ENCODE measurements at places on chromosomes 4 and X.

- DNase-seq, result no peak
These were observed 67.8 kb downstream of the SMC1A start for GRCh38 chrX:53354669-53355068.

- DNase-seq, result no peak
These were observed 166.1 kb downstream of the CCSER1 start for GRCh38 chr4:90293320-90293719.

DNA sequence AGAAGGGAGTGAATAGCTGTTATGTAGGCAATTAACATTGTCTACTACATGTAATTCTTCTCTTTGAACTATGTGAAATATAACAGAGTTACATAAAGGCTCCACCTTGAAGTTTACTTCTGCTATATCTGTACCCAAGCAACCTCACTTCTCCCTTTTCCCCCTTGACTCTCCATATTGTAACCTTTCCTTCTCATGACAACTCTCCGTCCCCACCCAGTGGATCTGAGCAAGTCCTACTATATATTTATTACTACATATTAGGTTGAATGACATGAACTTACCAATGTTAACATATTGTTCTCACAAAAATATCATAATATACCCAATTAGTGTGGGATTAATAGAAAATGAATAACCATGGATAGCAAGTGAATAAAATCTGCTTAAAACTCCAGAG, 93.2 kb upstream of the ATP8A1 start:
- DNase-seq, result no peak

DNA sequence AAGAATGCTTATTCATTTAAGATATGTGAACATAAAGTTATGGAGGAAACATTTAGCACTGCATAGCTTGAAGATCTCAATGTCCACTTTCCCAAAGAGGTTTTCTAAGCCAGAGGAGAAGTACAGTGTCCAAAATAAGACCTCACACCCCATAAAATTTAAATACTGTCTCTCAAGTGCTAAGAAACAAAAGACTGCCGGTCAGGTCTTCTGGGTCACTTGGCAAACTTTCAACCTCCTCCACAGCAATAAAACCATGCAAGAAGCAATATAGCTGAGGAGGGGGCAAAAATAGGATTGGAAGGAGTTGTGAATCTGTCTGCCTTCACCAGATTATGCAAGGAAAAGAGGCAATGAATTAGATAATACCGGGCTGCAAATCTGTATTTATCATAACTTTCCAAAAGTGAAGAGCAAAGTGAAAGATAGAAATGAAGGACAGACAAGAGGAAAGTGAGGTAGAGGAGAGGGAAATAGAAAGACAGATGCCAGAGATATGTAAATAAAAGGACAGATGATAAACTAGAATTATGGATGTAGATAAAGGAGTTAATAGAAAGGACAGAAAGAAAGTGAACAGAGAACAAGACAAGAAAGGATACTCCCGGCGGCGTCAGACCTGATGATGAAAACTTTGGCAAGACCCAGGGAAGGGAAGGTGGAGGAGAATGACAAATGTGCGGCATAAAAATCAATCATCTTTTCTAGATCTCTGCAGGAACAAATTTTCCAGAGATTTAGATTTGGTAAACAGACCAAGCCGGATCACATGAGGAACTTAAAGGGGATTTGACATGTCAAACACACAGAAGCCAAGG, 152.7 kb upstream of the FAM241A start:
- DNase-seq, result no peak

DNA sequence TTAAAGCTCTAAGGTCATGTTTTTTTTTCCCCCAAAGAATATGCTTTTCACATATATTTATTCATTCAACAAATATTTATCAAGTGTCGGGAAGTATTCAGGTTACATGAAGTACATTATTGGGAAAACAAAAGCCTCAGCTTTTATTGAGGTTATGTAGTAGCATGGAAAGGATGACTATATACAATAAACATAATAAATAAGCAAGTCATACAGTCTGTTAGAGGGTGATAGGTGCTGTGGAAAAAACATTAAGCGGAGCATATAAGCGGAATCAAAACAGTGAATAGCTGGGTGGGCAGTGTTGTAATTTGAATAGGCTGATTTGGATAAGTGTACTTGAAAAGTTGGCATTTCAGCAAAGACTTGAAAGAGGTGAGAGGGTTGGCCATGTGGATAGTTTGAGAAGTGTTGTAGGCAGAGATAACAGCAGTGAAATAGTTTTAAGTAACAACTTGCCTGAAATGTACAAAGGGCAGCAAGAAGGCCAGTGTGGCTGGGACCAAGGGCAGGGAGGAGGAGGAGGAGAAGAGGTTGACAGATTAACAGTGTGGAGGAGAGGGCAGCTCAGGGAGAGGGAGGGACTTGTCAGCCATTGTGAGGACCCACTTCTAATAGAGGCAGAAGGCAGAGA, 558.7 kb downstream of the SPRY1 start:
- DNase-seq, result no peak

DNA sequence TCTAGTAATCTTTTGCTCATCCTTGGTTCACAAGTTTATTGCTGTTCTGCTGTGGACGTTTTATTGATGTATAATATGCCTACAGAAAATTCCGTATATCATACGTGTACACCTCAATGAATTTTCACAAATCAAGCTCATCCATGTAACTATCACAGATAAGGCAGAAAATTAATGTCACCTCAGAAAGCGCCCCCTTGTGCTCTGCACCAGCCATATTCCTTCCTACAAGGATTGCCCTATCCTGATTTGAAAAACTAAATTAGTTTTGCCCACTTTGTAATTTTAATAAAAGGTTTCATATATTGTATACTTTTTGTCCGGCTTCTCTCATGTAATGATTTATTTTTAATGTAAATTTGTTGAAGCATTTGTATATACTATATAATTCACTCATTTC, 390.8 kb downstream of the ADGRL3 start:
- no peak for DNase-seq

GRCh38 chr4:137363496-137363895, 168.8 kb downstream of the PCDH18 start:
- no peak for DNase-seq

- no peak for DNase-seq
These were observed 28.6 kb downstream of the STAP1 start for GRCh38 chr4:67587156-67587555.

DNA sequence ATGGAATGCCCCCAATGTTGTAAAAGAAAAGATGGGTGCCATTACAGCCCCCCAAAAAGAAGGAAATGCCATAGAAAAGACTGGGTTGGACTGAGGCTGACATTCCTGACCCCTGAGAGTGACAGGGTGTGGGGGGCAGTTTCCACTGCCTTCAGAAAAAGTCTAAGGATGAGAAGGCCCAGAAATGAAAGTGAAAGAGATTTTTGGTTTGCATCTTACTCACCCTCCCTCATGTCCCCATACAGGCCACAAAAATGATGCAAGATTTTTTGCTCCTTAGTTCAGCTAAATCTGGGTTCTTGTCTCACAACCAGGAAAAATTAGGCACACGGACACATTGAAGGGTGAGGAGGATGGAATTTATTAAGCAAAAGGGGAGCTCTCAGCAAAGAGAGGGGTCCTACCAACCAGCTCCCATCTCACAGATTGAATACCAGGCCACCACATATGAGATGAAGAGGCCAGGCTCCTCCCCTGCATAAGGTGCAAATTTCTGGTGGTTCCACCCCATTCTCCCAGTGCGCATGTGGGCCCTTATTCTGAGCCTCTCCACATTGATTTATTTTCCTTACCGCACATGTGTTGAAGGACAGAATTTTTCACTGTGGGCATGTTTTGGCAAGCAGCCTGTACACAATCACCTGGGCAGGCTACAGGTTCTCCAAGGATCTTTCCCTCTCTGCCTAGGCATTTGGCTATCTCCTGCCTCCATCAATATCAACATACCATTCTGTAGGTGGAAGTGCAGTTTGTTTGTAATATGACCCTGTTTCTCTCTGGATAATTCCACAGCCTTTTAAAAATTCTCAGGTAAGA, 18.8 kb downstream of the PPP4R3C start:
- DNase-seq, result no peak

- DNase-seq, result peak; percentile 65
These were observed 116.3 kb upstream of the NALF2 start for GRCh38 chrX:69387567-69388487.

DNA sequence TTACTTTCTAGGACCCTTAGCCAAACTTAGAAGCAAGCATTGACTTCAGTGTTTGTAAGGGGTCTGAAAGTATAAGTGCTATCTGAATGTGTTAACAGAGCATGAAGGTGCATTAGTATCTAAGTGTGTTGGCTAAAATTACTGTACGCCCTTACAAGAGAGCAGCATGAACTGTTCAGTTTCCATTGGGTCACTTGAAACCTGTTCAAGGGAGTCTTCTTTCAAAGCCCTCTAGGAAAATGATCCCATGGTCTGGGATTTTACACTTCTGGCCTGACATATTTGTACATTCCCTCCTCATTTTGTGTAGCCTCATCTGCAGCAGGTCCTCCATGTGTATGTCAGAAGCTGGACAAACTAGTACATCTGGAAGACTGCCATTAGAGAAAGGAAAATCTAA, 3.2 kb downstream of the PRDX4 start:
- no peak for DNase-seq

GRCh38 chr4:162782096-162782777, 384.5 kb downstream of the NAF1 start:
- no peak for DNase-seq

DNA sequence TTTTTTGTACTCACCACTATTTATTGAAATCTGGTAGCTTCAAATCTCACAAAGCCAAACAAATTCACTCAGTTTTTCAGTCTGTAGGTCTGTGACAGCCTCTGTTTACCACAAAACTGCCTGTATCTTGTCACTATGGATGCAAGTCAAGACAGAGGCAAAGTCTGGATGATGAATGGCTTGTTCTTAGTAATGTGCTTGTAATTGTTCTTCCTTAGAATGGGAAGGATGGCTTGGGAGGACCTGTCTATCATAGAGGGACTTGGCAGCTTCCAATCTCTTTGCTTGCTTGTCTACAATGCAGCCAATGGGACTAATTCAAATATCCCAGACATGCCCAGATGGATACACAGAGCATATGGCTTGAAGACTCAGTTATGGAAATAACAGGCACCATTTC, 141.2 kb upstream of the SCML1 start:
- no peak for DNase-seq

- peak; percentile 63 for DNase-seq
These were observed 27.9 kb upstream of the BBS7 start for GRCh38 chr4:121898150-121898549.

DNA sequence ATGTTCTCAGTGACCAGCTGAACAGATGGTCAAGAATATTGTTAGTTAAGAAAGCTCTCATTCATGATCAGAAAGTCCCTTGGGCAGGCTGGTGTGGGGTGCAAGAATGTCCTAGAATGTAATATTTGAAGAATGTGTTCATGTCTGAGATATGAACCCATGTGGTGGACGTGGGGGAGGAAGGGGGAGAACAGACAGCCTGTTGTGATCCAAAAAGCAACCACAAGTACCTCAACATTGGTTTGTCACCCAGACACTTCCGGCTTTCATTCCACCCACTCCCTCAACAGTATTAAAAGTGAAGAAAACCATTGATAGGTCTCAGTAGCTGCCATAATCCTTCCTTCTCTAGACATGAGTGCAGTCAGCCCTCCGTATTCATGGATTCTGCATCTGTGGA, 82.2 kb downstream of the MAML3 start:
- peak; percentile 81 for DNase-seq

DNA sequence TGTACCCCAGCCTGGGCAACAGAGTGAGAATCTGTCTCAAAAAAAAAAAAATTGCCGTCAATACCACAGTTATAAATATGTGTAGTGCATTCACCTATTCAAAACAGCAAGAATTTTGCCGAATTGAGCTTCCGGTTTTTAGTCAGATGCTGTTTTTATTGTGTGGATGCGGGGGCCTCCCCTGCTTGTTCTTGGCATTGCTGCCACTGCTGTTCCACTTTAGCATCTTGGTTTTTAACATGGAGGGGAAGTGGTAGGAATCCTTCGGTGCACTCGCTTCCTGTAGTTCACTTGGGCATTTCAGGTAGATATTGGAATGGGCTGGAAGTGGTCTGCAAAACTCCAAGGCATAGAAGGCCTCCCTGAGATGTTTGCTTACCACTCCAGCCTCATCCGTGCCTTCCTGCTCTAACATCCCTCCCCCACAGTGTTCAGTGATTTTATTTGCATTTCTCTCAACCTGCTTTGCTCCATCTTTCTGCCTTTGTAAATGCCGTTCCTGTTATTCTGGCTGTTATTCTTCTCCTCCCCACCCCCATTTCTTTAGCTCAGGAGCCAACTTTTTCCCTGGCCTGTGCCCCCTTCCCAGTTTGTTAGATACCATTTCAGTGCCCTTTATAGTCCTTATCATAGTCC, 25.5 kb downstream of the MOB1B start:
- DNase-seq, result no peak

- no peak for DNase-seq
These were observed 27.6 kb downstream of the ANXA5 start for GRCh38 chr4:121669163-121669550.

DNA sequence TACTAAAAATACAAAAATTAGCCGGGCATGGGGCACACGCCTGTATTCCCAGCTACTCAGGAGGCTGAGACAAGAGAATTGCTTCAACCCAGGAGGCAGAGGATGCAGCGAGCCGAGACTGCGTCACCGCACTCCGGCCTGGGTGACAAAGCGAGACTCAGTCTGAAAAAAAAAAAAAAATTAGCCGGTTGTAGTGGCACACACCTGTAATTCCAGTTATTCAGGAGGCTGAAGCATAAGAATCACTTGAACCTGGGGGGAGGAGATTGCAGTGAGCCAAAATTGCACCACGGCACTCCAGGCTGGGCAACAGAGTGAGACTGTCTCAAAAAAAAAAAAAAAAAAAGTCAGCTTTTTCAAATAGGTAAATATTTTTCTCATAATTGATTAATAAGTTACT, 71.9 kb downstream of the WDFY3 start:
- DNase-seq, result no peak

GRCh38 chr4:98586962-98587354, 71.5 kb downstream of the TSPAN5 start:
- DNase-seq, result no peak

DNA sequence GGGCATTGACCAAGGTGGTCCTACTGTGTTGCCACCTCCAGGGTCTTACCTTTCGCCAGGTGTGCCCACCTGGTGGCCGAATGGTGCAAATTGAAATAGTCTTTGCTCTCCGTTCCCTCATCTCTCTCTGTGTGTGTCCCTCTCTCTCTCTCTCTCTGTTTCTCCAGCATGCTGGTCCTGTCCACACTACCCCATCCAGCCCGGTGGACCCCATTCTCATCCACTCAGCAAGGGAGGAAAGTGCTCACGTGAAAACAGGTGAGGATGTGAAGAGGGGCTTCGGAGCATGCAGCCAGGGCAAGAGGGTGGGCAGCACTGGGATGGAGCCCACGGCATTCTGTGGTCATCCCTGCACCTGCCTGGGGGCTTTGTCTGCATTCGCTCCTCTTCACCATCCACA, 150.1 kb downstream of the CRLF2 start:
- DNase-seq, result peak; percentile 27

- DNase-seq, result no peak
These were observed 47.3 kb upstream of the GAB1 start for GRCh38 chr4:143289370-143289769.

DNA sequence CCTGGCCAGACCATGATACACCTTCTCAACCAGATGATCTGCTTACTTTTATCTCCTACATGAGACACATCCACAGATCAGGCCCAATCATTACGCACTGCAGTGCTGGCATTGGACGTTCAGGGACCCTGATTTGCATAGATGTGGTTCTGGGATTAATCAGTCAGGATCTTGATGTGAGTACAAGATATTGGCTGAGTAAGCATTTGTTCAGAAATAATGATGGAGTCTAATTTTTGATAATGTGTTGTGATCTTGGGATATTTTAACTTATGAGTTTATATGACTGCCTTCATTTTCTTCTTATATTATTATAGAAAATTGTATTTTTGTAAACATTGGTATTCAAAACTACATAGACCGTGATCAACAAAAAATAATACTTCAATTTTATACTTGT, 39.4 kb downstream of the SLC10A6 start:
- DNase-seq, result no peak
